ENCODE measurements at places on chromosomes 11 and 22.

GRCh38 chr11:64832467-64833197, 11.8 kb downstream of the CDC42BPG start:
- DNase-seq: no peak

- DNase-seq: peak; percentile 86
Observed at GRCh38 chr11:61922539-61922938, 5.2 kb upstream of the RAB3IL1 start.

GRCh38 chr11:36352922-36353321, 56.8 kb downstream of the PRR5L start:
- no peak for DNase-seq

- DNase-seq: no peak
Observed at GRCh38 chr11:96075532-96075959, 151.6 kb upstream of the MTMR2 start.

DNA sequence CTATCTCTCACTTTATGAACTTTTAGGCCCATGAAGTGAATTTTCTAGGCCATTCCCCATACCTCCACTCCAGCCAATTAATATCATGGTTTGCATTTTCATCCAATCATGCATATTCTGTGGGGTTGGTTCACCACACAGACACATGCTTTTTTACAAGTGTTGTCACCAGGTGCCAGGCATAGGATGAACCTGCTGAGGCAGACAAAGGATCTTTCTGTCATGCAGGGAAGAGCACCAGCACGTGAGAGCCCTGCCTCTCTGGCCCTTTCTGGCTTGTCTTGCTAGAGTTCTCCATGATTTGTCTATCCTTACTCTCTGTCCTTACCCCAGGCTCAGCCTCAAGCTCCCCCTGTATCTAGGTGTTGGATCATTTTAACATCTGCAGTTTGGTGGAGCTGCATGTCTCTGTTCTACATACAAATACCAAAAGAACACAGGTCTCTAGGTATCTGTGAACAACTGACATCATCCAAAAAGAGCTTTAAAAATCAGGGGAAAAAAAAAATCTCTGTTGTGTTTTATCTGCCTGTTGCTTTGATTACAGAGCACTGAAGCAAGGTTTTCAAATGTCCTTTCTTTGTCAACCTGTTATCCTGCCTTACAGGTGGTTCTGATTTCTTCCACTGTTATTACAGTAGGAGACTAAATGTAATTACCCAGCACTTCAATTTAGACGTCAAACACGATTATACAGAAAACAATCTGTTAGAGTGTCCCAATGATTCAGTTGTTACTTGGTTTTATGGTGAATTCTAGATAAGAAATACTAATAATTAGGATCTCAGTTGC, 58.4 kb upstream of the GRAMD1B start:
- DNase-seq: no peak

GRCh38 chr11:75342966-75343870, 8.2 kb downstream of the ARRB1 start:
- DNase-seq: no peak

DNA sequence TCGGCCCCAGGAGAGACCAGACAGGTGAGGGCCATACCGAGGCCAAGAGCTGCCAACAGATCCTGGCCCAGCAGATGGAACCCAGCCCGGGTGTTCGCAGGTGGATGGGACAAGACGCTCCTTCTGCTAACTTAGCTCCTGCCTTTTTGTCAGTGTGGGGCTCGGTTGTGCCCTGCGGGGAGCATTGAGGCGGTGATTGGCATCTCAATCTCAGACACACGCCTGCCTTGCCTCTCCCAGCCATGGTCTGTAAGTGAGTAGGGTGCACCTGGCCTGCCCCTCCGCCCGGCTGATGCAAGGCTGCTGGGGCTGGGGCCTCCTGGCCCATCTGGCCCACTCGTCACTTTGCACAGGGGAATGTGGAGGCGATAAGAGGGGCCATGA, 350.1 kb downstream of the TBC1D22A start:
- DNase-seq: no peak

GRCh38 chr11:86901599-86901998, 53.6 kb downstream of the FZD4 start:
- no peak for DNase-seq

DNA sequence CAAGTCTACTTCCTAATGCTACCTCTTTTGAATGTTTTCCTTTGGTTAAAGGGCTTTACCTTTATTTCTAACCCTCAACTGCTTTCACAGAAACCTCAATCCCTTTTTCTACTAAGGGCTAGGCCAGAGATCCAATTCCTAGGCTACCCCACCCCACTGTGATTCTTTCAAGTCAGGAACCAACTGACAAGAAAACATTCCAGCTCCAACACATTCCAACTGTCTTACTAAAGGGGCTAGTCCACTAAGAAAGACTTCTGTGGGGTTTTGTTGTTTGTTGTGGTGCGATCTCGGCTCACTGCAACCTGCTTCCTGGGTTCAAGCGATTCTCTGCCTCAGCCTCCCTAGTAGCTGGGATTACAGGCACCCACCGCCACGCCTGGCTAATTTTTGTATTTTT, 151.3 kb downstream of the APOL5 start:
- DNase-seq: peak; percentile 38

- peak; percentile 44 for DNase-seq
Observed at GRCh38 chr22:31106731-31107177, 614 bp downstream of the SELENOM start.

GRCh38 chr11:131561501-131561900, 191.1 kb downstream of the NTM start:
- DNase-seq: peak; percentile 33

GRCh38 chr11:28938091-28938490, 829.9 kb downstream of the METTL15 start:
- no peak for DNase-seq

- DNase-seq: no peak
Observed at GRCh38 chr11:120651396-120651795, 139.8 kb downstream of the GRIK4 start.

GRCh38 chr22:49999946-50000586, 12.5 kb downstream of the IL17REL start:
- no peak for DNase-seq

Measured in fibroblast of skin of abdomen (primary cell).